Stimulated activated CD4-positive, alpha-beta T cell treated with anti-CD3 and anti-CD28 coated beads, Interleukin-12 subunit alpha, Interleukin-12 subunit beta, amount 100 ng/mL, for 4 hours (primary cell): ENCODE measurements at places on chromosomes 2 and 18.

DNA sequence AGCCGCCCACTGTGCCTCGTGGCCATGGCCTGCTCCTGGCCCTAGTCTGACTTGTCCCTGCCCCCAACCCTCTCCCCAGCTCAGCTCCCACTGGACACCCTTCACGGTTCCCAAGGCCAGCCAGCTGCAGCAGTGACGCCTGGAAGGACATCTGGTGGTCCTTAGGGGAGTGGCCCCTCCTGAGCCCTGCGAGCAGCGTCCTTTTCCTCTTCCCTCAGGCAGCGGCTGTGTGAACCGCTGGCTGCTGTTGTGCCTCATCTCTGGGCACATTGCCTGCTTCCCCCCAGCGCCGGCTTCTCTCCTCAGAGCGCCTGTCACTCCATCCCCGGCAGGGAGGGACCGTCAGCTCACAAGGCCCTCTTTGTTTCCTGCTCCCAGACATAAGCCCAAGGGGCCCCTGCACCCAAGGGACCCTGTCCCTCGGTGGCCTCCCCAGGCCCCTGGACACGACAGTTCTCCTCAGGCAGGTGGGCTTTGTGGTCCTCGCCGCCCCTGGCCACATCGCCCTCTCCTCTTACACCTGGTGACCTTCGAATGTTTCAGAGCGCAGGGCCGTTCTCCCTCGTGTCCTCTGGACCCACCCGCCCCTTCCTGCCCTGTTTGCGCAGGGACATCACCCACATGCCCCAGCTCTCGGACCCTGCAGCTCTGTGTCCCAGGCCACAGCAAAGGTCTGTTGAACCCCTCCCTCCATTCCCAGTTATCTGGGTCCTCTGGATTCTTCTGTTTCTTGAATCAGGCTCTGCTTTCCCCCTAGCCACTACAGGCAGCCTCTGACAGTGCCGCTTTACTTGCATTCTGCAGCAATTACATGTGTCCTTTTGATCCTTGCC is 35.8 kb downstream of the ANO7 start:
- no peak for DNase-seq

DNA sequence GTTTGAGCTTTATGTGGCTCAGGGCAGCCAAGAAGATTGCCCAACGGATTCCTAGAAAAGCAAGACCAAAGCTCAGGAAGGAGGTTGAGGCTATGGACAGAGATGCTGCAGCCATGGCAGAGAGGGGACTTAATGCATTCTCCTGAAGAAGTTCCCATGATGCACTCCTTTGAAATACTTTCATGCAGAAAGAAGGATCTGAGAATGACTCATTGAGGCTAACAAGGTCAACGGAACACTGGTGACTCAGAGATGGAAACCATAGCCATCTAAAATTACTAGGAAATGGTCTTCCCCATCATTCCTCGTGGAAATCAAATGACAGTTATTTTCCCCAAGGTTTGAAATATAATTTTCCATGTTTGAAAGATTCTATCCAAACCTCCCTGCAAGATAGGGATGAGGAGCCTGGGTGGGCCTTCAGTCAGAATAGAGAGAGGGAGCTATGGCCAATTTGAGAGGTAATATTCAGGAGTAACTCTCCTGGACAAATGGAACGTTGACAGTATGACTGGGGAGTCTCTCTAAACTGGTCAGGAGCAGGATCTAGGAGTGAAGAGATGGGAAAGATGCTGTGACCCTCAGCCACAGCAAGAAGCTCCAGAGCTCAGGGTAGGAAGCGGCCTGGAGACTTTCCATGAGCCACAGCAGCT is 63.0 kb downstream of the REEP1 start:
- no peak for DNase-seq

- no peak for DNase-seq
These were observed 46.8 kb upstream of the SMIM21 start for GRCh38 chr18:75474332-75474731.

DNA sequence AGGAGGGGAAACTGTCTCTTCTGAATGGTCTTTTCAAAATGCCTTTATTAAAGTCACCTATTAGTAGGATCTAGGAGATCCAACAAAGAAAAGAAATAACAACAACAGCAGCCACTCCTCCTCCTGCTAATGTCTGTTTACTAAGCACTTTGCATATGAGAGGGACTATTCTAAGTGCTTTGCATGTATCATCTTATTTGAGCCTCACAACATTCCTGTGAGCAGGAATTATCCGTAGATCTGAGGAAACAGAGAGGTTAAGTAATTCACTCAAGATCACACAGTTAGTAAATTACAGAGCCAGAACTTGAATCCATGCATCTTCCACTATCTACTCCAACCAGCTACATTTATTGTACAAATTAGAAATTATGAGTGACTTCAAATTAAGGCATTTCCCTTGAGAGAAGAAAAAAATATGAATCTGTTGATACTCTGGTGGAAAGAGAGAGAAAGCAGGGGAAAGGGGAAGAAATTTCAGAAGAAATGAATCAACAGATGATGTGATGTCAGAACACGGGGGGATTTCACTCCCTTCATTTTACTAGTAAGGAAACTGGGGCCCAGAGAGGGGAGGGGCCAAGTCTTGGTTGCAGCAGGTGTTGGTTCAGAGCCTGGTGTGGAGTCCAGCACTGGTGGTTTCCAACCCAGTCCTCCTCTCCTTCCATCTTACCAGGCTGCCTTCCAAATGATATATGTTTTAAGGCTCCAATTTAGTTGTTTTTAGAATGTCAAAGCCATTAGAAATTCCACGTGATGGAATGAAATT is 49.7 kb downstream of the TSN start:
- no peak for DNase-seq

- no peak for DNase-seq
These were observed 286.3 kb downstream of the PIEZO2 start for GRCh38 chr18:10863026-10863425.

DNA sequence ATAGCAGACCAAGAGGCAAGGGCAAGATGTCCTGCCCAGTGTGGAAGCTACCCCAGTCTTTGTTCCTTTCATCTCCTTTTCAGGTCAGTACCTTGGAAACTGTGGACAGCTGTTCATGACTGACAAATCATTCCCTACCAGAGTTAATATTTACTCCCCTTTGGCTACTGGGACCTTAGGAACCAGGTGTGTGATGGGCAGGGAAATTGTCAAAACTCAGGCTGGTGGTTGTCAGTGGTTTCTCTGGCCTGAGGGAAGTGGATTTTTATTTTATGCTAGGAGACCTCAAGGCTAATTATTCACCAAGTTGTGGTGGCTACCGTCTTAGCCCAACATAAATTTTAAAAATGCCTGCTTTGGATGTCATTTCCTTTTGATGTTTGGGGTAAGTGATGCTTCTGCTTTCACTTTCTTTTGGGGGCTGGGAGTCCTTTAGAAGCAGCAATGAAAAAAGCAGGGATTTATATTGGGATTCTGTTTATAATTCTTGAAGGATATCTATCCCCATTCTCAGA is 119.3 kb downstream of the SETBP1 start:
- DNase-seq, result no peak

- DNase-seq, result no peak
These were observed 1.2 kb downstream of the NEU2 start for GRCh38 chr2:233033672-233034071.

- DNase-seq, result no peak
These were observed 126.6 kb upstream of the SLC1A4 start for GRCh38 chr2:64862623-64863022.

DNA sequence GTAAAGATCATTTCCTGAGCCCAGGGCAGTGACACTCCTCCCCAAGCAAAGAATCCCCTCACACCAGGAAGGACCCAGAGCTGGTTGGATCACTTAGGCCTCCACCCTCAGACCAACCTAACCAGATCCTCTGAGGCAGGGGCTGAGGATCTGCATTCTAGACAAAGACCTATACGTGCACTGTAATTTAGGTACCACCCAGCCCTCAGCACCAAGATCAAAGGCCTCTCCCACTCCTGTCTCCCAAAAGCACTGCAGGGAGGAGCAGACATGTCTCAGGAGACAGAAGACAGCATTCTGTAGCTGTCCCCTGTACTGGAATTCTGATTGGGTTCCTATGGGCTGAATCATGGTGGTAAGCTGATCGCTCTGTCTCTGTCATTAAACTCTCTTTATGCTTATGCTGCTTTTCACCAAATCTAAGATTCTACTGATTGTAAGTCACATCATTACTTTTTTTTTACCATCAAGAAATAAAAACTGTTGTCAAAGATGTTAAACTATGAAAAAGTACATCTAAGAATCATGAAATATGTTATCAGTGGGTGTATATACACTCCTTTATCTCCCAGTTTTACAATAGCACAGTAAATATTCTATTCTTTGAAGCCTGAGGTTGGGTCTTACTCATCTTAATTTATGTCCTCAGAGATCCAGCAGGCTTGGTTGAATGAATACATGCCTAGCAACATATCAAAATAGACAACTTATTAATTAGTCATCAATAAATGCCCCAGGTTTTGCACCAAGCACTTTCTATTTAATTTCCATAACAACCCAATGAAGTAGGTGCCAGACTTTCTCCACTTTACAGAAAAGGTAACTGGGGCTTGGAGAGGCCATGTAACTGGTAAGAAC is 28.3 kb downstream of the MCFD2 start:
- DNase-seq, result no peak

- DNase-seq, result no peak
These were observed 149.4 kb upstream of the EPAS1 start for GRCh38 chr2:46147626-46148368.

- DNase-seq, result no peak
These were observed 614 bp upstream of the FKBP1B start for GRCh38 chr2:24048769-24049484.

DNA sequence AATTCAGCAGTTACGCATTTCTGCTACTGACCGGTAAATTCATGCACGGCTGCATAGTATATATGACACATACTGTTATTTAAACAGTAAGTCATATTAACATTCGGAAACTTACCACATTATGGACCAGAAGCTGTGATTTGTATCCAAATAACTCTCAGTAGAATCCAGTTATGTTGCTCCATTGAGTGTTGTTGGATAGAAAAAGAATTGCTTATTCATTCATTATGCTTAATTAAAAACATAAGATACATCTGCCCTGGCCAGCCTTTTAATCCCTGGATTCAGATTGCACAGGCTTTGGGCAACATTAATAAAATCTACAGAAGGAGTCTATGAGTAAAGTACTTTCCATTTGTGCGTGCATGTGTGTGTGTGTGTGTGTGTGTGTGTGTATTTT is 111.3 kb downstream of the CPS1 start:
- no peak for DNase-seq

DNA sequence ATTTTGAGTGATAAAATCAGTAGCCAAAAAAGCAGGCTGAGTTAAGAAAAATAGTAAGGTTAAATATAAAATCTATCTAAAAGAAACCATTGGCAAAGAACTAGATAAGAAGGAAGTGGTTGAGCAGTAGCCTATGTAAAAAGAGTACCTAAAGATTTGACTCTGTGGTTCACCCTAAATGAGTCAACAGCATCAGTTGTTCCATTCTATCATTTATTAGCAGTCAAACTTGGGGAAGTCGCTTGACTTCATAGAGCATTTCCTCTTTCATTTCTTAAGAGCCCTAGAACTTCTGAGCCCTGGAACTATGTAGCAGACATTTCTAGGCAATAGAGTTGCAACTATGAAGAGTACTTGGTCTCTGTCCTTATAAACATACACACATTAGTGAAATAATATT is 381.7 kb downstream of the NUP35 start:
- no peak for DNase-seq

DNA sequence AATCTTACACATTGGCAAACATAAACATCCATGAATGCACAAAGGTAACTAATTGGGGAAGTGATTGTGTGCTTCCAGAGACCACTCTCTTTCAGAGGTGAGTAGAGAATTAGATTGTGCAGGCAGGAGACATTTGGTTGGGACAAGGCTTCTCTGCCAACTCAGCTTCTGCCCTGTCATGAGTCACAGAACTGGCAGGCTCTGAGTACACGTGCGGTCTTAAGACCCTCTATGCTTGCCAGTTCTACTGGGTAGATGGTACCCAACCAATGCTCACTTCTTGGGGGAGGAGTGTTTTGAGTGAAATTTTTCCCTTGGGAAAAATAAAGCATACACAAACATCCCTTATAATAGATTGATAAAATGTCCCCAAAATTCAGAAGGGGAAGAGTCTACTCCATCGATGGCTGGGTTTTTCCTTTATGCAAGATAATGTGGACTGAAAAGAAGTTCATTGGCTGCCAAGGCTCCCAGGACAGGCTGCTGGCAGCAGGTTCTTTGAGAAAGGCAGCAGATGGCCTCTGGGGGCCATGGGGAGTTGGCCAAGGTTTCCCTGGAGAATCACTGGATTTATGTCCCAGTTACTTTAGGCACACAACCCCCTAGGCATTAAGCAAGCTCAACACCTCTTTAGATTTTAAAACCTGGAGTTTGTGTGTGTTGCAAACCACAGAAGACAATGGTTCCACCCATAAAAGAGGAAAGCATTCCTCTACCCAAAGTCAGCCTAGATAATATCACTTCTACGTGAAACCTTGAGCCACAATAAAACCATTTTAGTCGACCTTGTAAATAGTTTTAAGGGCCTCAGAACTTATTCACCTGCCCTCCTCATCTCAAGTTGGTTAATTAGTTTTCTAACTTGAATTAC is 417.0 kb downstream of the TXNL1 start:
- no peak for DNase-seq
